ENCODE measurements at places on chromosomes 1 and 21.
A peak's percentile ranks its signal among the peaks of the same experiment; 100 is the strongest.

DNA sequence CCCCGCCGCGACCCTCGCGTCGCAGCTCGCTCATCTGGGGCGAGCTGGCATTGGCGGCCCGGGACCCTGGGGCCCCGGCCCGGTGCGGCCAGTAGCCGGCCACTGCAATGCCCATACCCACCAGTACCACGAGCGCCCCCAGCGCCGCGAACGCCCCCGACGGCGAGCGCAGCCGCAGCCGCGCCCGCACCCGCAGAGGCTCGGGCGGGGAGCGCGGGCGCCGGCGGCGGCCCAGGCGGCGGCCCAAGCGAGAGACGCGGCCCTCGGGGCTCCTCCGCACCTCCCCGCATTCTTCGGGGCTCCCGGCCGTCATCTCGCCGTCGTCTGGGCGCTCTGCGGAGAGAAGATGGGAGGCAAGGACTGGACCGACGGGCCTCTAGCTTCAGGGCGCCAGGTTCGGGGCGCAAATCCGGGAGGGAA, 2.2 kb downstream of the TMEM200B start:
- DNase-seq: no peak

GRCh38 chr1:61361931-61362330, 279.6 kb downstream of the NFIA start:
- DNase-seq: peak; percentile 31

DNA sequence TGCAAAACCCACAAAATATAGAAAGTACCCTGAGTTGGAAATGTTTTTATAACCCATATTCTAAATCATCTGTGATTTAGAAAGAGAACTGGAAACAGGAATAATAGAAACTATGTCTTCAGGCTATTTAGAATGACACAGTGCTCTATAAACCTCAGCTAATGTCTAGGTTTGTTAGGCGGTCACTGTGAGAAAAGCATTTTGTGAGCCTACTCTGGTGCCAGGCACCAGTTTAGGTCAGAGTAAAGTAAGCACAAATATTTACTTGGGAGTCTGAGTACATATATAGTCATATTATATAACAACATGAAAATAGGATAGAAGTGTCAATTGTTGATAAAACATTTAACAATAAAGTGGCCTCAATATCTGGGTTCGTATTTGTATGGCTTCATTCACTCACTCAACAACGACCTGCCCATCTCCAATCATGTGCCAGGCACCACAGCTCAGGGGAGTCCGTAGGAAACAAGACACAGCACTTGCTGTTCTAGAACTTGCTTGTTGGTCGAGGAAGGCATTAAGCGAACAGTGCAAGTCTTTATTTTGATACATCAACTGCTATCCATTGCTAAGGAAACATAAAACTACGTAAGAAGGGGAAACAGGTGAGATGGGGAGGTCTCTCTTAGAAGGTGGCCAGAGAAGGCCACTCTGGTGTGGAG, 37.2 kb downstream of the GNB1 start:
- DNase-seq: no peak

- DNase-seq: peak; percentile 44
Measured at GRCh38 chr1:39653546-39654031, 14.1 kb upstream of the HEYL start.

GRCh38 chr1:42138586-42138985, 14.6 kb upstream of the GUCA2B start:
- no peak for DNase-seq

DNA sequence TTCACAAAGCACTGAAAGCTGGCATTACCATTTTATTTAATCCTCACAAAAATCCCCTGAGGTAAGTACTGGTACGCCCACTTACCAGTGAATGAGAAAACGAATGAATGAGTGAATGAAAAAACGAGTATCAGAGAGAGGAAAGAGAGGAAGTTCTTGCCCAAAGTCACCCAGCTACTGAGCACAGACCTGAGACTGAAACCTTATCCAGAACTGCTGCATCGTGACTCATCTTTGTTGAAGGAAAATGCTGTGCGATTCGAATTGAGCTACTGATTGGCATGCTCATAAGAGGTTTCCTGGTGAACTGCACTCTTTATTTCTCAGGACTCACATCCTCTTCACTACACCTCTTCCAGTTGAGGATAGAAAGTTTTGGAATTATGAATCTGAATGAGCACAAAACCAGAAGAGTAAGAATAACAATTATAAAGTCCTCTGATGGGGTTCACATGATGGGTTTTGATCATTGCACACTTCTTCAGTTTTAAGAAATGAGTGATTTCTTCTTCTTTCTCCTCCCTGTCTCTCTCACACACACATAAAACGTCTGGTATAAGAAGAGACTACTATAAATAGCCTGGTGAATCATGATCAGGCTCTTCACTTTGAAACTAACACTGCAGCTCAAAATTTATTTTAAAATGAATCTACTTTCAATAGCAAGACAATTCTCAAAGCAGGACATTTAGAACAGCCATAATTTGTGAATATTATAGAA, 32.1 kb downstream of the IL12RB2 start:
- DNase-seq: no peak

DNA sequence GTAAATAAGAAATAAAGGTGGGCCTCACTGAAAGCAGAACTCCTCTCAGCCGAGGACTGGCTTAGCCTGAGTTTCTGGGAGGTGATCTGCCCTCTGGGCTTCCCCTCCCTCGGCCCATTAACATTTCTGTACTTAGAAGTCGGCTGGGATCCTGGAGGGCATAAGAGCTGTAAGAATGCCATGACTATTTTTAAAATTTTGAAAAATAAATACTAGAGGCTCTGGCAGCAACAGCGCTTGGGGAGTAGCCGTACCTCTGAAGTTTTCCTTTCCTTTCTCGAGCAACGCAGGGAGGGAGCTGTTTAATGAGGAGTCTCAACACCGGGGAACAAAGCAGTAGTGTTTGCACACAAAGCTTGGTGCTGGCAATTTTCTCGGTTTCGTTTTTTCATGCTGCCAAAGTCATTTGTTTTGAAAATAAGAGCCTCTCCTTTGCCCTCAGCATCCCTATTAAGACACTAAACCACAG, 498.7 kb downstream of the SMYD3 start:
- no peak for DNase-seq

- no peak for DNase-seq
Measured at GRCh38 chr1:185166106-185166505, 9.1 kb downstream of the SWT1 start.

GRCh38 chr1:40945491-40945973, 34.0 kb upstream of the CTPS1 start:
- no peak for DNase-seq

- DNase-seq: no peak
Measured at GRCh38 chr1:207578796-207579435, 66.0 kb upstream of the CR1L start.

DNA sequence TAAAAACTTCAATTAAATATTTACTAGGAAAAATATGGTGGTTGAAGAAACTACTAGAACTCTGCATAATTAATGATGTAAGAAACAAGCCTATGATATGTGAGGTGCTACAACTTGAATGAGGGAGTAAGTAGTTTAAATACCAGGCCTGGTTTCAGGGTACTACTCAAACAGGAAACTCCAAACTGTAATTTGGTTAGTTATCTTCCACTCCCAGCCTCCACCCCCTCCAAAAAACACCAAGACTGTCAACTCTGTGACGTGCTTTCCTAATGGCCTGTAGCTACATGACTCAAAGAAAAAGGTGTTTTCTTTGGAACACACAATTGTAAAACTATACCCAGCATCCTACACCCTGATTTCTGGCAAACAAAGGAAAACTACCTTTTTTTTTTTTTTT, 55.9 kb upstream of the RCC1 start:
- DNase-seq: no peak

DNA sequence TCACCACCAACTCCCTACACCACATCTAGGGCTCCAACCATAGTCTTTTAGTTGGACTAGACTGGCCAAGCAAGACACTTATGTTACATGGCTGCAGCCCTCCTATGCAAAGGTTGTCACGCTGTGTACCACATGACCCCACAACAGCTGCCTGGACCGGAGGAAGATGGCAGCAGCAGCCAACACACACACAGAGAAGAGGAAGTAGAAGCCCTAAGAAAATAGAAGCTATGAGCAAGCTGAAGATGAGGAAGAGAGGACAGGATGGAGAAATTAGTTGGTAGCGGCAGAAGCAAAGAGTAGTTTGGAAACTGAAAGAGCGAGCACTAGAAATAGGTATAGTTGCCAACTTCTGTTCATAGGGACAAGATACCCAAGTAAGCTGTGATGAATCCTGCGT, 60.8 kb upstream of the RALGPS2 start:
- DNase-seq: no peak

DNA sequence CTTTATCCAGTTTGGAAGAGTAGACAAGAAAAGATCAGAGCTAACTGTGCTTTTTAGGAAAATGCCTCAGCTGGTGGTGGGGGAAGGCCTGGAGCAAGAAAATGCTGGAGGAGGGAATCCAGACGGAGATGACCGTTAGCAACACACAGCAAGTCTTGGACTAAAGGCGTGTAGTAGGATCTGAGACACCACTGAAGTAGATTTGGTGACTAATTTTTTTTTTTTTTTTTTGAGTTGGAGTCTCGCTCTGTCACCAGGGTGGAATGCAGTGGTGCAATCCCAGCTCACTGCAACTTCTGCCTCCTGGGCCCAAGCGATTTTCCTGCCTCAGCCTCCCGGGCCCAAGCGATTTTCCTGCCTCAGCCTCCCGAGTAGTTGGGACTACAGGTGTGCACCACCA, 41.2 kb downstream of the LPAR3 start:
- no peak for DNase-seq

GRCh38 chr1:145952903-145953302, 4.9 kb downstream of the LIX1L start:
- DNase-seq: no peak

DNA sequence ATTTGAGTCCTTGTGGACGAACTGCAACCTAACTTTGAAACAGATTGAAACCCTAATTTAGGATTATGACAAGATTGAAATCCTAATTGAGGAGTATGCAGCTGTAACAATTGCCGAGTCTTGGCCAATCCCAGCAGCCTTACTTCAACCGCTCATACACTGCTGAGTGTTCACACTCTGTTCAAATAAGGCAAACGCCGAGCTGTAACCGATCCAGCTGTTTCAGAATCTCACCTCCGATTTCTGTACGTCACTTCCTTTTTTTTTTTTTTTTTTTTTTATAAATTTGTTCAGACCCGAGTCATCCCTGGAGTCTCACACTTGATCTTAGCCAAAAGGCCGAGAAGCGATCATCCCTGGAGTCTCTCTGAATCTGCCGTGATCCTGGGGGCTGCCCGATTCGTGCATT, 22.3 kb upstream of the ATP5PO start:
- DNase-seq: no peak

- no peak for DNase-seq
Measured at GRCh38 chr1:244365809-244366208, 85.9 kb downstream of the ADSS2 start.

DNA sequence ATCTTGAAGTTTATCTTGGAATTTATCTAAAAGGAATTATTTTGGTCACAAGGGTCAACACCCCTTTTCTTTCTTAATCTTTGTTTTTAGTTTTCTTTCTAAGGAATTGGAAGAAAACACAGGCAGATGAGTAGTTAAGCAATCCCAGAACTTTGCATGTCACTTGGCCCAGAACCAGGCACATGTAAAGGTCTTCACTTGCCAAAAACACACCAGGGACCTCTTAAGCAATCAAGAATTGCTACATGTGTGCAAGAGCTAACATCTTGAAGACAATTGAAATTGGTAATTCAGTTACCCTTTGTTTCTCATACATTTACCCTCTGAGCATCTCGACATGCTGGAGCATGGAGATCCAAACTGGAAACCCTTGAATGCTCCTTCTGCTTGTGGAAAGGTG, 114.2 kb downstream of the ZC3H11B start:
- no peak for DNase-seq

All from NCI-H2171 (cell line).